ENCODE measurements at places on chromosomes 5 and 9.

GRCh38 chr5:76723906-76724305, 8.0 kb downstream of the F2R start:
- DNase-seq: no peak

- no peak for DNase-seq
Measured at GRCh38 chr5:36529142-36529541, 77.3 kb upstream of the SLC1A3 start.

- no peak for DNase-seq
Measured at GRCh38 chr5:84304599-84304998, 80.1 kb downstream of the EDIL3 start.

DNA sequence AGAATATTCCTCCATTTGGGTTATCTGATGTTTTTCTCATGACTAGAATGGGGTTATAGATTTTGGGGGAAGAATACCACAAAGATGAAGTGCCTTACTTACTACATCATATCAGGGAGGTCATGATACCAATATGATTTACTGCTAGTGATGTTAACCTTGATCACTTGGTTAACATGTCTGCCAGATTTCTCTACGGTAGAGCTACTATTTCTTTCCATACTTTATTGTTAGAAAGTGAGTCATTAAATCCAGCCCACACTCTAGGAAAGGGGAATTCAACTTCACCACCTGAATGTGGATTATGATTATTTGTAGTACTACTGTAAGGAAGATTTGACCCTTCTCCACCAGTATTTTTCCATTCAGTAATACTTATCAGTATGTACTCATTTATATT, 64.7 kb downstream of the UBE2R2 start:
- no peak for DNase-seq

- no peak for DNase-seq
Measured at GRCh38 chr5:55187370-55187769, 14.4 kb upstream of the CDC20B start.

GRCh38 chr5:42854795-42855194, 43.1 kb upstream of the SELENOP start:
- DNase-seq: no peak

DNA sequence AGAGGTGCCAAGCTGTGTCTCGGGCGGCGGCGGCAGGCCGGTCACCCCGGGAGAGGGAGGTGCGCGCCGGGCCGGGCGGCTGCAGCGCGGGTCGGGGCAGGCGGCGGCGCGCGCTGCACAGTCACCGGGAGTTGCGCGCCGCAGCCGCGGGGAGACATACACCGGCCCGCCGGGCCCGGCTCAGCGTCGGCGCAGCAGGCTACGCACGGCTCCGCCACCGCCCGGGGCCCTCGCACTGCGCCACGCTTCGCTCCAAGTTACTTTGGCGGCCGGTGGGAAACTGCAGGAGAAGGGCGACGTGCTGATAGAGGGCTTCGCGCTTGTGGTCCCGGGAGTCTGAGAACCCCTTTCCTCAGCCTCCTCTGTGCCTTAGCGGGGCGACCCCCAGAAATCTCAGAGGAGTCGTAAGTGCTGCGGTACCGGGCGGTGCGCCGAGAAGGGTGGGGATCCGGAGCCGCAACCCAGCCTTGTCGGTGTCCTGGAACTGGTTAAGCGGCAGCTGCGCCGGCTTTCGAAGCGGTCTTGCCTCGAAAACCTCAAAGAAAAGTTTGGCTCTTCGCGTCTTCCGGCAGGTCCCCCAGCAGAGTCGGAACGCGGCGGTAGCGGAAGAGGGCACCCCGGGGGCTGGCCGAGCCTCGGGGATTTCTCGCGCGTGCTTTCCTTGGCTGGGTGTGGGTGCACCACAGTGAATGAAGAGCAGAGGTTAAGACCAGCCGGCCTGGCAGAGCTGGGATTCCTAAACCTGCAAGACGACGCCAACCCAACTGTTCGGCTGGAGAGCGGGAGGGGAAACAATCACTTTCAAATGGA, at the start of gene EFNA5:
Gene EFNA5, minus strand, starts transcription at position 6 of the 810 bp plus-strand sequence.
- peak; percentile 62 for DNase-seq

DNA sequence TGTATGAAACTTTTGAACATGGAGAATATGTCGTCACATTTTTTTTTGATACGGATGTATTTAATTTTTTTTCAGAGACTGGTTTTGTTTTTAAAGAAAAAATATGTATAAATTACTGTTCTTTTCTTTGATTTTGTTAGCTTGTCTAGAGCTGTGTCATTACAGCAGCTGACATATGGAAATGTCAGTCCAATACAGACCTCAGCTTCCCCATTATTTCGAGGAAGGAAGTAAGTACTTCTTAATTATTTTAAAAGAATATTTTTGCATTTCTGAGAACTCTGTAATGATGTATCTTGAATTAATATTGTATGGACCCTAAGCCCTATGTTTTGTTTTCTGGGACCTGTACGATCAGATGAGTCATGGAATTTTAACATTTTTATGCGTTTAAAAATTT, 7.6 kb downstream of the TENT2 start:
- DNase-seq: no peak

DNA sequence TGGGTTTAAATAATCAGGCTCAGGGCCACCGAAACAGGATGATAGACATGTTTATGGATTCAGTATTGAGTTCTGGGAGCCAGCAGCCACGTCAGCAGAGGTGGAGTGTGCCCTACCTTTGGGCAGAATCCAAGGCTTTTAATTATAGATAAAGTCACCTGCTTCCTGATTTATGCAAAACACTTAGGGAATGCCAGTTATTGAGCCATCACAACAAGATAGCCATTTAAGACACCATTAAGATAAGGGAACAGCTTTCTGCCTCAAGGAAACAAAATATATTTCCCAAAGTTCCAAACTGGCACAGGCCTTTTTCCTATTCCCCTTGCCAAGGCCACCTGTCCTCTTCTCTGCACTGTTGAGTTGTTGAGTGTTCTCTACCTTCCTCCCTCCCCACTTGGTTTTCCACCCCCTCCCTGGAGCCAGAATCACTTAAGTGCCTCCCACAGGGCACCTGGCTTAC, 2.4 kb downstream of the CCL28 start:
- DNase-seq: no peak

DNA sequence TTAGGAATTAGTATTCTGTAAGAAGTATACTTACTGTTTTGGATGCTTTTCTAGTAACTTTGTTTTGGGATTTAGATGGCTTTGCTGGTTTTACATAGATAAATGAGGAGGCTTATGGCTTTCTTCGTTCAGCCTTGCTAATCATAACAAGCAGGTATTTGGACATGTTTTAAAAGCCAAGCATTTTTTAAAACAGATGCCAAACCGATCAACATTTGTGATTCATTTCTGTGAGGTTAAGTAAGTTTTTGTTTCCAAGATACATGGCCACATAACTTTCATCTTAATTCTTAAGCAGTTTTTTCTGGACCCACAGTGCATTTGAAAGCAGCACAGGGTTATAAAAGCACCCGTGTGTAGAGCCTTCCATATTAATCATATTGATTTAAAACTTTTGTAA, 21.7 kb downstream of the TARS1 start:
- no peak for DNase-seq

GRCh38 chr5:42874621-42875198, 63.0 kb upstream of the SELENOP start:
- no peak for DNase-seq

- DNase-seq: no peak
Measured at GRCh38 chr5:68240202-68240601, 24.6 kb downstream of the PIK3R1 start.

DNA sequence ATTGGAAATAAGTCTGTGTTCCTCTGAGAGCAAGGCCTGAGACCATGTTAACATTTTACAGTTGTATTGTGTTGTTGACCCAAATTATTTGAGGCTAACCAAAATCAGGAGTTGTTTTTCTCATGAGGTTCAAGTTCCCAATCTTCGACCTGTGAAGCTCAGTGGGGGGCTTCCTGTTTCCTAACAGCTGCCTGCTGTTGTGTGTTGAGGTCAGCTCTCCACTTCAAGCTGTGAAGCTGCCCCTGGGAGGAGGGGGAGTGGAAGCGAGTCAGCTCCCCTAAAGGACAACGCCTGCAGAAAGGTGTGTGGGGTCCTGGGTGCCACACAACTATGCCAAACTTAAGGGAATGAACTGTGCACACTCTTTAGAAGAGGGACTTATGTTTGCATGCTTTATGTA, 295.5 kb downstream of the IRX1 start:
- no peak for DNase-seq

DNA sequence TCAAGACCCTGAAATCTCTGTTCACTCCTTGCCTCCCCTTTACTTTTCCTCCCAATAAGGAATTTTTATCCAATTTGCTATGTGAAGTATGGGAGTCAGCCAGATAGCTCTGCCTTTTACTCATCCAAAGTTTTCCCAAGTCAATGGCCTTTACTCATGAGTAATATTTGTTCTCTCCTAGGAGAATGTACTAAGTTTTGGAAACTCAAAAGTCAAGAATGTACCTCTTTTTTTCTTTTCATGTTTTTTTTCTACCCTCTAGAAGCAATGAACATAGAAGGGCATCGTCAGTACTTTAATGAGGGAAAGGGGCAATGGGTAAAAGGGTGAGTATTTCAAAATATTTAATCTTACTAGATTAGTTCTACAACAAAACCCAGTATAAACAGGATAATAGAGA, 140.2 kb upstream of the SGCD start:
- DNase-seq: no peak

GRCh38 chr9:34612788-34613390, 992 bp upstream of the RPP25L start:
- peak; percentile 84 for DNase-seq

DNA sequence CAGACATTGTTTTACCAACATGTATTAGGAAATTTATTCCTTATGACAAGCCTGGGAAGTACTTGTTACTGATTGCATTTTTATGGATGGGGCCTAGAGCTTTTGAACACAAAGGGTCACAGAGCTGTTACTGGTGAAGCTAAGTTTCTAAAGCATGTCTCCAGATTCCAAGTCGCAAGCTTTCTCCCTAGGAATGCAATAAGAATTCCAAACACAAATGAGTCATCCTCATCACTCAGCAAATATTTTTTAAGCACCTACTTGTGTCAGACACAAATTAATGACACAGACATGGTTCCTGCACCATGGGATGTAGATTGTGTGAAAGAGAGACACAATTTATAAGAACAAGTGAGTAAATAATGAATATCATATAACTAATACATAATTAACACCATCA, 11.0 kb upstream of the SH3RF2 start:
- DNase-seq: no peak

- no peak for DNase-seq
Measured at GRCh38 chr5:68115584-68115983, 100.0 kb upstream of the PIK3R1 start.

GRCh38 chr5:113693701-113694100, 180.2 kb downstream of the YTHDC2 start:
- DNase-seq: no peak

- no peak for DNase-seq
Measured at GRCh38 chr9:127005770-127006314, 91.3 kb downstream of the RALGPS1 start.

DNA sequence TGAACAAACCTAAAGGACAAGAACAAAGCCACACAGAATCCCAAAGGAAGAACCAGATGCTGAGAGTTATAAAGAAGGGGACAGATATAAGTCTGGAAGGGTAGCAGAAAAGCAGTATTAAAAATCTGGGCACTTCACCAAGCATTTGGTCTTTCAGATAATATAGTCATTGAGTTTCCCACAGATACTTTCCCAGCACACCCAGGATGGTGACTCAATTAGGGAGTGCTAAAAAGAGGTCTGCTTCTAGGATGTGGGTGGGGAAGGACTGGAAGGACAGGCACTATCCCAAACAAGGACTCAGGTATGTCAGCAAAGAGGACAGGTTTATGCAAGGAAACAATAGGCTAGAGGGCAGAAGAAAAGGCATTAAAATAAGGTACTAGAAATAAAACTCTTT, 59.3 kb downstream of the DIAPH1 start:
- DNase-seq: no peak

GRCh38 chr5:1110307-1111240, 1.3 kb downstream of the SLC12A7 start:
- no peak for DNase-seq

DNA sequence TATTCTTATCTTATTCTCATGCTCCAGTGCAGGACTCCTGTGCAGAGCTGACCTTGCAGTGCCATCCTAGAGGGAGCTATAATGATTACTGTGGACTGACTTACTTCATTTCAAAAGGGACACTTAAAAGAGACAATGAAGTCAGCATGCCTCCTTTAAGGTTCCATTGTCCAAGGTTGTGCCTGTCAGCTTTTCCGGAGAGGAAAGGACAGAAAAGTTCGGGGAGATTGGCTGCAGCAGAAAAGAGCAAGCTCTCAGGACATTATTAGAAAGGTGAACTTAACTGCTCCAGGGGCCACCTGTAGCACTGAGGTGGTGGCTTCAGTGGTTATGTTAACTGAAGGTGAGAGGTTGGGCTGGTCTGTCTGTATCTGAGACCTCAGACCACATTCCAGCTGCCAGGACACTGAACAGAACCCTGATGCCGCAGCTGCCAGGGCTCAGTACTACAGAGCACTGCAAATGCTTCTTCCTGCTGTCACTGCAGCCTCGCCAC, 112.9 kb downstream of the ST8SIA4 start:
- no peak for DNase-seq

GRCh38 chr9:42388846-42389245, 205.4 kb downstream of the SPATA31A6 start:
- DNase-seq: no peak

- peak; percentile 41 for DNase-seq
Measured at GRCh38 chr9:137353223-137354152, 51.4 kb upstream of the NRARP start.

DNA sequence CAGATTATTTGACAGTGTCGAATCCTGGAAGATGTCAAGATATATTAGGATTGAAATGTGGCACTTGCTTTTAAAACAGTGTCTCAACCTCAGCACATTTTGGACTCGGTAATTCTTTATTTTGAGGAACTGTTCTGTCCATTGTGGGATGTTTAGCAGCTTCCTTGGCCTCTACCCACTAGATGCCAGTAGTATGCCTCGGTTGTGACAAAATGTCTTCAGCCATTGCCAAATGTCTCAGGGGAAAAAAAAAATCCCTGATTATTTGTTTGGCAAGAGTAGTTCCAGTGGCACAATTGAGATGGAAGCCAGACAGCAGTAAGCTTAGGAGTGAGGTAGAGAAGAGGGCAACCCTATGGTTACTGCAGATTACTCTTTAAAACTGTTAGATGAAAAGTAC, 694.5 kb upstream of the RIOK2 start:
- DNase-seq: no peak

- no peak for DNase-seq
Measured at GRCh38 chr9:108831496-108832178, 24.1 kb downstream of the ACTL7B start.

DNA sequence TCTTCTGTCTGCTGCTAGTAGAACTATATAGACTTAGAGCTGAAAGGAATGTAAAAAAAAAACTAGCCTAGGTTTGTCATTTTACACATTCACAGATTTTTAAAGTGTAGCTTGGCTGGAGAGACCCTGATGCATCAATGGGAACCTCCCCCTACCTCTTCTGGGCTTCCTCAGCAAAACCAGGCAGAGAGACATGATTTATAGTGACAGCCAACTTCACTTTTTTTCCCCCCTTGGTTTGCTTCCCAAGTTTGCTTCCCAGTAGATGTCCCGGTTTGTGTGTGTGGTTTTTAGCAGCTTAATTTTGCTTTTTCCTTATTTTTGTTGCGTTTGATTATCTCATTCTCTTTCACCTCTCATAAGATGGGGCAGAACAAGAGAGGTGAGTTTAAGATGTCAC, 1.8 kb downstream of the OTULIN start:
- no peak for DNase-seq

Measured in activated CD8-positive, alpha-beta memory T cell treated with anti-CD3 and anti-CD28 coated beads, Interleukin-2, amount 50 U/mL, for 48 hours (primary cell).